ENCODE measurements at places on chromosomes 4 and X.

- DNase-seq: no peak
Observed at GRCh38 chr4:26308568-26308967, 12.2 kb upstream of the RBPJ start.

- DNase-seq: no peak
Observed at GRCh38 chr4:80336582-80336981, 1.1 kb downstream of the CFAP299 start.

DNA sequence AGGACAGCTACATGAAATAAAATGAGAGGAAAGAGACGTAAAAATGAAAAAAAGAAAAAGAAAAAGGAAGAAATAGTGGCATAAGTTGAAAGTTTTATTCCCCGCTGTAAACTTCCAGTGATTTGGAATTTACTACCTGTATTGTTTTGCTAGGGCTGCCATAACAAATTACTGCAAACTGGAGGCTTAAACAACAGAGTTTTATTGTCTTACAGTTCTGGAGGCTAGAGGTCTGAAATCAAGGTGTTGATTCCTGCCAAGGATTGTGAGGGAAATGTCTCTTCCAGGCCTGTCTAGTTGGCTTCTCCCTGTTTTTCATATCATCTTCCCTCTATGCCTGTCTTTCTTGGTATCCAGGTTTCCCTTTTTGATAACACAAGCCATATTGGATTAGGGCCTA lies 119.4 kb upstream of the PACRGL start:
- DNase-seq: no peak

GRCh38 chr4:2417765-2418649 lies at the start of gene ZFYVE28:
ZFYVE28 (minus strand) TSS chr4:2418645; CDS start chr4:2418323, 322 bp downstream.
- DNase-seq: no peak

DNA sequence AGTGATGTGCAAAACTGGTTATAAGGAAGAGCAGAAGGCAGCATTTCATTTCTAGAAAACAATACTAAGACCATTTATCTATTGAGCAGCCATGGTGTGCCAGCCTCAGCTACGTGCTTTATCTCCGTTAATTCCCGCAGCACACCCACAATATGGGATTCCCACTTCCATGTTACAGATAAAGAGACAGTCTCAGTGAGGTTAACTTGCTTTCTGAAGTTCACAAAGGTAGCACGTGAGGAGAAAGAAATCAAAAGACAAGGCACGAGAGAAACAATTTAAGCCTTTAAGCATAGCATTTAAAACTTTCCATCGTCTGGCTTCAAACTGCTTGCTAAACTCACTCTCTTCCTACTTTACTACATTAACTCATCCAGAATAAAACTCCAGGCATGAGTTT lies 8.0 kb upstream of the RPL34 start:
- DNase-seq: no peak

DNA sequence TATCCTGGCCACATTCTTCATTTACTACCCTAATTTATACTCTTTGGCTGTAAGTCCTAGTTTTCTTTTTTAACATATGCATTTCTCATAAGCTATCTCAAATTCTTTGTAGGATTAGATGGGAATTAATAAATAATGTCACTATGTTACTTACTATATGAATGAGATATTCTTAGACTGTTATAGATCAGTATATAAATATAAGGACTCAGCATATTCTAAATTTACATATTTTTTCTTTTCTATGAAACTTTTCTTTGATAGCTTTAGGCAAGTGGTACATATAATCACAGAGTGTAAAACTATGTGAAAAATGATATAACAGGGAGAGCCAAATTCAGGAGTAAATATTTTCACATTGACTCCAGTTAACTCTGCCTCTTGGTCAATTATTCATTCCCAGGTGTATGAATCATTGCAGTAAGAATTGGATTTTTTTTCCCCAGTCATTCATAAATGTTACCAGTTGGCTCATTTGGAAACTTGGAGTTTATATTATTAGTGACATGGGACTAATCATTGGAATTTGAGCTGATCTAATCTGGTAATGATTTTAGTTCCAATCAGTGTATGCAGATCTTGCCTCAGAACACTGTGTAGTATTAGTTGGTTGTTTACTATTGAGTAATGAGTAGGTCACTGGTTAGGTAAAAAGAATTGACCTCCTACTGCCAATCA lies 25.3 kb downstream of the FHIP1A start:
- no peak for DNase-seq

DNA sequence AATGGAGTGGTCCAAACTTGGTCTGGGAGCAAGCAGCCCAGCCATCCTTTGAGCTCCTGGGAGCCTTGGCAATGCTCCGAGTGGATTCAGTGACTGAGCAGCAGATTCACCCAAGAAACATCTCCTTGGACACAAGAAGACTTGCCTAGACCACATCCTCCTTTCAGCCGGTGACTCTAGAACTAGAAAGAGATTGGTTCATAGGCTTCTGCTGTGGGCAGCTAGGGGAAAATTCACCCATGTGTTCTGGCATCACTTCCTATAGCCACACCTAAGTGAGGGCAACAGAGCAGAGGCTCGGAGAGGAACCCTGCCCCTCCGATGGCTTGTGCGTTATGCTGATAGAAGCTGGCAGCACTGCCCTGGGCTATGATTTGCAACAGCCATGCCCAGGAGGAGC lies 16.0 kb downstream of the ZNF275 start:
- DNase-seq: no peak

DNA sequence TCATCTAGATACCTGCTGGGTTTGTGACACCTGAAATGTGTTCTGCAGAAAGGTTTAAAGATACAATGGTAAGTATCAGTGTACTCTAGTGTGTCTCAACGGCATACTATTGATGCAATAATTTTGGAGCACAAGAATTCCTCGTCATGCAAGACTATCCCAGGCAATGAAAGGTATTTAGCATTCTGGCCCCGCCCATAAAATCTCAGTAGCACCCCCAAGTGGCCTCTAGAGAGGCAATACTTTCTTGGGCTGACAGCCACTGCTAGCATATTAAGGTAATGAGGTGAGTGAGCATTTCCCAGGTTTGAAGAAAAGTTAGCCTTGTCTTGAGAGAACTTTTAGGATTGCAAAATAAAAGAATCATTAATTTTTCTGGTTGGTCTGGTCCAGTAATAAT lies 24.0 kb downstream of the TAB3 start:
- peak; percentile 25 for DNase-seq

DNA sequence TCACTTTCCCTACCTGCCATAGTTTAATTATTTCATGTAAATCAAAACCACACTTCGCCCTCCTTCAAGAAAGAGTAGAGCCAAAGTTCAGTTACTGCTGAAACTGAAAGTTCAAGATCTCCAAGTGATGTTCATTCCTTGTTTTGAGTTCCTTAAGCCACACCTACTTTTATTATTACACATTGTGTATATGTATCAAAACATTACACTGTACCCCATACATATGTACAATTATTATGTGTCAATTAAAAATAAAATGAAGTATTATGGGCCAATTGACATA lies 892.3 kb upstream of the NDST4 start:
- no peak for DNase-seq

GRCh38 chrX:8484360-8484949 lies 19.8 kb downstream of the VCX3B start:
- DNase-seq: no peak

- DNase-seq: no peak
Observed at GRCh38 chr4:125486351-125486750, 171.6 kb downstream of the FAT4 start.

- DNase-seq: no peak
Observed at GRCh38 chrX:115332832-115333231, 43.3 kb downstream of the LUZP4 start.
